Amygdala (tissue), 56 donors: ENCODE measurements at places on chromosomes 7 and 10.

GRCh38 chr10:124342821-124343170 is 75.9 kb downstream of the OAT start:
- DNase-seq, result no peak

DNA sequence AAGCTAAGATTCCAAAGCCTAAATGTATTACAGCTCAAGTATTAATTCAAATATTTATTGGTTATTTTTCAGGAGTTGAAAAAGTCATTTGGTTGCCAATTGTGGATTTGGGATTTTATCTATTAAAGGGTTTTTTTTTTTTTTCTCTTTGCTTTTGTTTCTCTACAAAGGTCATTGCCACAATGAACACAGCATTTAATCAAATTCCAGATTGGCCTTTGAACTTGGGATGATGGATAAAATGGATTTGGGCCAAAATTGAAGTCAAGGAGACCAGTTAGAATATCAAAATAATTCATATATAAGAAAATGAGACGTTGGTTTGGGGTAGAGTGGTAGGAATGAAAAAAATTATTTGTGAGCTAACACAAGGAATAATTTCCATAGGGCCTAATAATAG is 9.6 kb downstream of the LIPN start:
- no peak for DNase-seq

- DNase-seq, result no peak
Measured at GRCh38 chr7:102892631-102893278, 20.0 kb upstream of the LRRC17 start.

DNA sequence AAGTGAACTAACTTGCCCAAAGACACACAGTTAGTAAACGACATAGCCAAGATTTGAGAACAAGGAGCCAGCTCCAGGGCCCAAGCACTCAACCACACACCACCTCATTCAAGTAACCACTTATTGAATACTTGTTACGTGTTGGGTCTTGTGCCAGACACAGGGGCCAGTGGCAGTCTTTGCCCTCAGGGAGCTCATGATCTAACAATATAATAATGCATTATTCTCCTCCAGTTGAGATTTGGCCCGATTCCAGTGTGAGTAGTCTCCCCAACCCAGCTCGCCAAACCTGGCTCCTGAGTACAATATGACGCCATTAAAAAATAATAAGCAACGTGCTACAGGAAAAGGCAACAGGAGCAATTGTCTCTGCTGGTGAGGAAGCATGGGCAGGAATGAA is 14.4 kb upstream of the STK17A start:
- no peak for DNase-seq

- DNase-seq, result peak; percentile 76
Measured at GRCh38 chr10:131453721-131454634, 142.5 kb upstream of the TCERG1L start.

DNA sequence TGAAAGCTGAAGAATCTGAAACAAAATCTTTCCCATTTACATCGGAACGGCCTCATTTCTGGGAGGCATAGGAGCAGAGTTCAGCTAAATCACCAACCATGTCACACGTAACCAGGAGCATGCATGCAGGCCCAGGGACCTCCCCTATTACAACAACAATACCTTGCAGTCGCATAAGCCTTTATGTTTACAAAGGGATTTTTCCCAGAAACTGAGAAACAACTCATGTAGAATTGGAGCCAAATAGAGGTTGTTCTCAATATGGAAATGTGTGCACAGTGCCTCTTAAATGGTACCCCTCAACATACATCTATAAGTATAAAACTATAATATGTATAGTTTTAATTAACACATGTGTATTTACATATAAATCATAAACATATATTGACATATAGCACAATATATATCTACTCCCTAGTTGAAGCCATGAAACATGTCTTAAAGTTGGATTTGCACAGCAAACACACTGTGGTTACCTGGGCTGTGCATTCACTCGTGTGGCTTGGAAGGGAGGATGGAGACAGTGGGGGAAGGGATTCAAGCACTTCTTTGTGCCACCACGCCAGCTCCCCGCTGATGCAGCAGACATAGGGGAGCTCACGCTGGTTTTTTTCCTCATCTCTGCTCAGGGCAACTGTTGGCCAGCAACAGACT is 35.0 kb upstream of the DGKI start:
- DNase-seq, result no peak
